Activated naive CD4-positive, alpha-beta T cell (primary cell): ENCODE measurements at places on chromosomes 3 and 15.

GRCh38 chr3:36924744-36925521 lies 19.9 kb downstream of the TRANK1 start:
- DNase-seq: no peak

GRCh38 chr15:86115145-86115801 lies 35.6 kb downstream of the AGBL1 start:
- no peak for DNase-seq

- no peak for DNase-seq
Measured at GRCh38 chr15:85828126-85828525, 33.4 kb upstream of the KLHL25 start.

DNA sequence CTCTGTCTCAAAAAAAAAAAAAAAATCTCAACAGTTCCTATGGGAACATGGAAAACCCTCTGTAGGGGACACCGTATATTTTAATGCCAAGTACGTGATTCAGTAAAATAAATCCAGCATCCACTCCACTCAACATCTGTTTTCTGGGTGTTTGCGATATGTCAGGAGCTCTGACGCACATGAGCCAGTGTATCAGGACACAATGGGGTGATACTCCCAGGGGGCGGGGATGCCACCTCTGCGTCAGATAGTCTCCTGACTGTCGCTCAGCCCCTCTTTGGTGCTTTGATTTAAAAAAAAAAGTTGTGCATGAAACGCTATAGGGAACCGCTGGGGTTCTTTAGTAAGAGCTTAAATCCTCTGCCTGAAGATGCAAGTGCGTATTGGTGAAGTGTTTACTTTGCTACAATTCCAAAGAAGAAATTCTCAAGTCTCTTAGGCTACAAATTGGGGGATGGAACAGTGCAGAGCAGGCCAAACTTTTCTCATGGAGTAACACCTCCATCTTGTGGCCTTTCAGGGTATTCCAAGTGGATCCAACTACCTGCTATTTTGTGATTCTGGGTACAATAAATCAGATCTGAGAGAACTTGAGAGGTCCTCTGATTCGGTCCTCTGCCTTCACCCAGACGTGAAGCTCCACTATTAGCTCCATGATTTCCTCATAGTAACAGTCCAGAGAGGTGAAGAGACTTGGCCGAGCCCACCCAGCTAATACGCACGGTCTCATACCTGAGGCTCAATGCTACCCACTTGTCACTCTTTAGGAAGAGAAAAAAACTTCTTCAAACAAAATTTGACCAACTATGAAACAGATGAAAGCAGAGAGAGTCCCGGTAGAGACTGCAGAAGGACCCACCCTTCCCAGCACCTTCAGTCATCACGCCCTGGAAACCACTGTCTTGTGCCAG lies 9.3 kb upstream of the NR2E3 start:
- DNase-seq: no peak

DNA sequence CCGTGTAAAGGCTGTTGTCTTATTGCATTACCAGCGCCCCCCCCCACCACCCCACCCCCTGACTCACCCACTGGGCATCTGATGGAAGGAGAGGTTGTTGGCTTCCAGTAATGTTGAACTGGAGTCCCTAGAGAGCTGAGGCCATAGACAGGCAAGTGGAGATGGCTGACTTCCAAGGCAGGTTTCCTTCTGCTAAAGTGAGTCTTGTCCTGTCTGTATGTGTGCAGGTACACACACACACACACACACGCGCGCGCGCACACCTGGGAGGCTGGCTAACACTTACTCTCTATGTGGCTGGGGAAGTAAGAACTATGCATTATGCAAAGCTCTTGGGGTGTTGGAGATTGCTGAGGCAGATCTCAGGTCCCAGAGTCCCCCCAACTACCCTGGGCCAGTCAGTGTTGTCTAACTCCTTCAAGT lies 1.6 kb upstream of the KY start:
- DNase-seq: no peak

- DNase-seq: no peak
Measured at GRCh38 chr3:146561879-146562278, 17.5 kb upstream of the PLSCR1 start.

DNA sequence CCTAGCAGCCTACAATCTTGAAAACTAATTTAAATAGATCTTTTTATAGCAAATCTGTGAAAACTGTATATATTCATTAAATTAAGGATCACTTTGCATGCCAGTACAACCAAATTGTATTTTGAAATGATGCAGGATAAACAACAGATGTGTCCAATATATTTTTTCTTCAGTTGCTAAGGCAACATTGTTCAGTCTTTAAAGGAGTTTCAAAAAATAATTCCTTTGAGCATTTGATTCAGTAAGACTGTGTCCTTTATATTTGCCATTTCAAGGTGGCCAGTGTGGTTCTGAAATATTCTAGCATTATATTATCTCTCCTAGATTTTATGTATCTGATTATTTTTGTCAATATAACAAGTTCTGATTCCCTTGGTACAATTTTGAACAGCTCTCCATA lies 254.7 kb downstream of the PLOD2 start:
- no peak for DNase-seq

DNA sequence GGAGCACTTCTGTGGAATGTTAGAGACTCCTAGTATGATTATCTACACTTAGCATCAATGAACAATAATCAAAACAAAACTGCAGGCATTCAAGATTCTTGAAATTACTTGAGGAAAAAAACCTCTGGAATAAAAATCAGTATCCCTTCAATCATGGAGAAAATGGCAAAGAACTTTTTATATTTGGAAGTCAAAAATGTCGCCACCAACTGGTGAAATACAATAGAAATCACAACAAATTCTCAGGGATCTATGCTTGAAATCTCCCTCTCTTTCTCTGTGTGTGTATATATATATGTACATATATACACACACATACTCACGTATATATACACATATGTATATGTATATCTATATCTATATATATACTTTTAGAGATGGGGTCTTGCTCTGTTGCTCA lies 378.9 kb upstream of the ALCAM start:
- no peak for DNase-seq

DNA sequence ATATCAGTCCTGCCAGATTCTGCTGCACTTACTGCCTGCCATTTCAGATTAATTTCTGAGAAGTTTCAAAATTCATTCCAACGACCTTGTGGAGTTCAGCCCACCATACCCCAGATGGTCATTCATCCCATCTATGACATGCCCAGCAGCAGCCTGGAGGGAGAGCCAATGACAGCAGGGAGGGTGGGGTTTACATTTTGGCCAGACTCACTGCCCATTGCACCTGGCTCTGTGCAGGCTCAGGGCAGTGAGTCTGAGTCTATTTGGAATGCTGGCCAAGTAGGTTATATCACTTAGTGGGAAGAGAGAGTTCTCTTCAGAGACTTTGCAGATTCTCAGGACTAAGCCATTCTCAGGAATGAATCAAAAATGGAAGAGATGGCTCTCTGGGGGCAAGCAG lies 21.5 kb downstream of the SRPRB start:
- DNase-seq: no peak

DNA sequence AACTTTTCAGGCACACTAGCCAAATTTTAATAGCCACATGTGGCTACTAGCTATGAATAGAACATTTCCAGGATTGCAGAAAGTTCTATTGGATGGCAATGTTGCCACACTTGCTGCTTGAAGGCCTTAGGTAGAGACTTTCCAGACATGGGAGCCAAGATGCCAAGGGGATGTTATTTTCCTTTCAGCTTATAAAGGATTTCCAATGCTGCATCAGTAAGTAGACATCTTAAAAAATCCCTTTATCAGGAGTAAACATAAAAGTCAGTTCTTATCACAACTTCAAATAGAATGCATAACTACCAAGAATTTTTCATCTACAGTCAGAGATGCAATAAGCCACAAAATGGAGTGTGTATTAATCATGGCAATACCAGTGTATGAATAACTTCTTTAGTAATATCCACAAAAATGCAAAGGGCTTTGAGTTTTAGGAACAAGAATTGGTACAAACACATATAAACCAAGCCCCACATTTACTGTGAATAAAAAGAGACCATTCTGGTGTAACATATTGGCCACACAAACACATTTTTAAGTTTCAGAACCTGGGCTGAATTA lies 457.1 kb upstream of the ADAMTS9 start:
- DNase-seq: no peak

- no peak for DNase-seq
Measured at GRCh38 chr15:57167821-57168395, 208.4 kb upstream of the CGNL1 start.

DNA sequence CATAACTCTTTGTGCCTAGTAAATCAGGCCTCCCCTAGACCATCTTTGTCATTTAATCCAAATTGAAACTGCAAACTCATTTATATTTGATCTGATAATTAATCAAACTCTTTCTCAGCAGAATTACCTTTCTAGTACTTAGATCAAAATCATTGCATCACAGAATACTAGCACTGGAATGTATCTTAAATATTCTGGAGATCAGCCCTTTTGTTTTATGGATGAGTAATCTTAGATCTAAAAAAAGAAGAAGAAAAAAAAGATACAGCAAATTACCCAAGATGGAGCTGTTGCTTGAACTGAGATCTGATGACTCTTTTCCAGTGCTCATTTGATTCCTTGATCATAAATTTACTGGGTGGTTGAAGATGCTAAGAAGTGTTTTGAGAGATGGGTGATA lies 47.9 kb downstream of the NAALADL2 start:
- no peak for DNase-seq

- DNase-seq: no peak
Measured at GRCh38 chr15:71115567-71116351, 488 bp downstream of the THSD4 start.

GRCh38 chr15:39096608-39097205 lies 484.2 kb upstream of the THBS1 start:
- DNase-seq: no peak

DNA sequence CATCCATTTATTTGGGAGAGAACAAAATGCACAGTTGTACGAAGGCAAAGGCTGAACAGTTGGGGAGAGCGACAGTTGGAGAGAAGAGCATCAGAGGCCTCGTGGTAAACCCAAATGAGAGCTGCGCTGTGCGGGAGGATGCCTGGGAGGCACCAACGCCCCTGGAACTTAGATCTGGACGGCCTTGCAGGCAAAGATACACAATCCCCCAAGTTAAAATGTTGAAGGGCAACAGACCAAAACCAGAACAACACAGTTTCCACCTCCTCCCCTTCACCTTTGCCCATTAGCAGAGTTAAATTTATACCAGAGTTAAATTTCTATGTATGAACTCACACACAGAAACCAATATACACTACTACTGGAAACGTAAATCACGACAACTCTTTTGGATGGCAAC lies 339.6 kb downstream of the RORA start:
- DNase-seq: no peak

DNA sequence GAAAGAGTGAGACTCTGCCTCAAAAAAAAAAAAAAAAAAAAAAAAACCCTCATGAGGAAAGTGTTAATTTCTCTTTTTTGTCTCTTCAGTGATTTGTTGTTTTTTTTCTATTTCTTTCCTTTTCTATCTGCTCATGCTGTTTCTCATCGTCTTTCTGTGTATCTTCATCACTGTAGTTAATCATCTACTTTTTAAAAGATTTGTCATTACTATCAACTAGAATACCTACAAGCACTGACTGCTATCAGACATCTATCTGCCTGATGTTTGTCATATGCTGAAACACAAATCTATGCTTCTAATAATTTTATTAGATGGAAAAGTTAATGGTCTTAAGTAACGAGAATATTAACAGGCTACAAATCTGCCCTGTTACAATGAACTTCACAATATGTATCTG lies 26.8 kb downstream of the CCDC14 start:
- no peak for DNase-seq

GRCh38 chr3:161560008-161560637 lies 63.5 kb downstream of the OTOL1 start:
- DNase-seq: no peak

GRCh38 chr3:135038186-135038585 lies 243.1 kb downstream of the EPHB1 start:
- DNase-seq: no peak

- no peak for DNase-seq
Measured at GRCh38 chr3:38544926-38545325, 48.8 kb downstream of the EXOG start.

DNA sequence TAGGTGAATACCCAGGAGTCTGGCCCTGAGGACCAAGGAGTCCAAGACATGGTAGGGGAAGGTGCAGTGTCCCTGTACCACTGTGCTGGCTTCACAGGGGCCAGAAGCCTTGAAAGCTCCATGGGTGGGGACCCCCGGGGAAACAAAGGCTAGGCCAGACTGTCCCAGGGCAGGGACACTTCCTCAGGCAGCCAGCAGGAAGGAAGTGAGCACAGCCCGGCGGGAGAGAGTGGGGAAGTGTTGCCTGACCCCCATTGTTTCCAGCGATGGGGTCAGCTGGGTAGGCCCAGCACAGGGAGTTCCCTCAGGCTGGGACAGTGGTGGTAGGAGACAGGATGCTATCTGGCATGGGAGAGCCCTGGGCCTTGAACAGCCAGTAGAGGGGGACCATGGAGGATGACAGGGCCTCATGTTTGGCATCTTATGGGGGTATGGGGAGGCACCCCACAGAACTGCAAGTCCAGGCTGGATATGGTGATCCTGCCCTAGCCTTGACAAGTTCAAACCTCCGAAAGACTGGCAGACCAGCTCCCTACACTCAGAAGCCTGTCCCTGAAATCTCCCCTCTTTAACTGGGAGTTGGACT lies 1.2 kb upstream of the HYAL2 start:
- DNase-seq: no peak

DNA sequence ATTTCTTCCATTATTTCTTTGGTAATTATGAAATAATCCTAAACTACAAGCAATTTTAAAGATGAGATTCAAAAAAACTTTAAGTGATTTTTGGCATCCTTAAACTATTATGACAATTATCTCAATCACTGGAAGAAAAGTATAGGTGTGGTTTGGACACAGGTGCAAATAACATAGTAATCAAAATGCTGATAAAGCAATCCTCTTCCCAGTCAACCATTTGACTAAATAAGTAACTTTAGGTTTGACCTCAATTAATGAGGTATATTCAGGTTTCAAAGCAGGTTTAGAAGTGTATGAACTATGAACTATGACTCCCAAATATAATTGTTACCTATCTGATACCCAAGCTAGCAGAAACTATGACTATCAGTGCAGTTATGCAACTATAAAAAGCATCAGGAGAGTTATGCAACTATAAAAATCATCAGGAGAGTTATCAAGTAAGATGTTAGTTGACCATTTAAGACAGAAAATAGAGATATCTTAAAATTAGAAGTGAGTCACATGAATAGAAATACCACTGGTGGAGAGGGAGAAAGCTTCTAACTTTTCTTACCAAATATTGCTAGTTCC lies 8.9 kb upstream of the CNTN3 start:
- DNase-seq: no peak
